ENCODE measurements at places on chromosomes 7 and 10. TPM values are rescaled to one million over a fixed set of nuclear protein-coding genes. Genes with fewer than 3 reads are reported as not detected.

Gene TMEM26
- not detected for total RNA-seq

Gene GSTK1
- 106 TPM for total RNA-seq

Gene POU6F2
- not detected for total RNA-seq

Gene MKX
- total RNA-seq = 185 TPM

DNA sequence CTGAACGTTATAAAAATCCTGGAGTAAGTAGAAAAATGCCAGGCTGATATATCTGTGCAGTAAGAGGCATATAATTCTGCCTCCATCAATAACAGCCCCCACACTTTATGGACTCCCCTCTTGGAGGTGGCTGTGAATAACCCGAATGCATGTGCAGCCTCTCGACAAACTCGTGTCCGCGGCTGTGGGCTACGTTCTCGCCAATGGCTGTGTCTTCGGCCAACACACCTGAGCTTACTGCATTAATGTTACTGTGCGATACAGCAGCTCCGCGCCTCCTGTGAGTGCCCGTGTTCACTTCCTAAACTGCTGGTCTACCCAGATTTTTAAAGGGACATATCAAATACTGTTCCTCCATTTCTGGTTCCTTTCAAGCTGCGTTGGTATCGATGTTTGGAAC lies 209.4 kb downstream of the ADARB2 start:
- no peak for DNase-seq

GRCh38 chr7:27171325-27171636 lies 2.8 kb downstream of the HOXA10 start:
- DNase-seq = no peak

DNA sequence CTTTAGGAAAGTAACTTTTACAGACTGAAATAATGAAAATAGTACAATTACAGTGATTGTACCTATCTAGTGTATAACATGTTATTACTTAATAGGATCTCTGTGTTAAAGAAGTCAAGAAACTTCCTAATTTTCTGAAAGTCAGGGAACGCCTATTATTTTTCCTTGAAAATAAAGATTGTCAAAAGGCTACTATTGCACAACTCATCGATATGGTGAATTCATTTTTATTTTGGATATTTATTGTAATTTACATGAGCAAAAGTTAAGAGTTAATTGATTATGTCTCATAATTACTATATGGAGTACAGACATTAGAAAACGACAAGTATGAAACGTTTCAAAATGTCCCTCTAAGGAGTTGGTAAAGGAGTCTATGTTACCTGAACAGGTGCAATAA lies 12.8 kb downstream of the MINDY3 start:
- DNase-seq = no peak

- no peak for DNase-seq
Measured at GRCh38 chr7:44323381-44324203, 1.8 kb downstream of the CAMK2B start.

DNA sequence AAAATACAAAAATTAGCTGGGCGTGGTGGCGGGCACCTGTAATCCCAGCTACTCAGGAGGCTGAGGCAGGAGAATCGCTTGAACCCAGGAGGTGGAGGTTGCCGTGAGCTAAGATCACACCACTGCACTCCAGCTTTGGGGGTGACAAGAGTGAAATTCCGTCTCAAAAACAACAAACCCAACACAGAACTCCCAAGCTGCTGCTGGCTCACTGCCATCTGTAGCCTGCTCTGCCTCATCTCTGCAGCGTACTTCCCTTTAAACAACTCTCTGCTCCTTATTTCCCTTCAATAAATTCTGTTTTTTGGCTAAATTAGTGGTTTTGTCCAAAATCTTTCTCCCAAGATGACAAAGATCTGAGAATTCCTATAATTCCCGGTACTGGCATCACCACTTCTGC lies 189.2 kb upstream of the GALNT17 start:
- no peak for DNase-seq

- DNase-seq = no peak
Measured at GRCh38 chr10:130708465-130709070, 572.4 kb downstream of the GLRX3 start.

DNA sequence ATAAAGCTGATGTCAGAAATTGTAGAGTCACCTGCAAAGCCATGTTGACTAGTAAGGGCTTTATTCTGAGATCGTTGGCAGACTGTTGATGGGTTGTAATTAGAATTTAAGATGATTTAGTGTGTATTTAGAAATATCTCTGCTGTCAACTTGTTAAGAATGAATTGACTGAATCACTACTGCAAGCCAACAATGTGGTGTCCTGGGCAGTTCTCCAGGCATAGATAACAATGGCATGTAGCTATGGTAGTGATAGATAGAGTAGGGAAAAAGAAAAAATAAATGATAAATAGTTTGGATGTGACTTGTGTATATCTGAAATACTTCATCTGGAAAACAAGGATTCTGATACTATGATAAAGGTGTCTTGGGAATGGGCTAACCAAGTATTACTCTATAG lies 640.2 kb downstream of the ARL4A start:
- DNase-seq = peak; percentile 91

DNA sequence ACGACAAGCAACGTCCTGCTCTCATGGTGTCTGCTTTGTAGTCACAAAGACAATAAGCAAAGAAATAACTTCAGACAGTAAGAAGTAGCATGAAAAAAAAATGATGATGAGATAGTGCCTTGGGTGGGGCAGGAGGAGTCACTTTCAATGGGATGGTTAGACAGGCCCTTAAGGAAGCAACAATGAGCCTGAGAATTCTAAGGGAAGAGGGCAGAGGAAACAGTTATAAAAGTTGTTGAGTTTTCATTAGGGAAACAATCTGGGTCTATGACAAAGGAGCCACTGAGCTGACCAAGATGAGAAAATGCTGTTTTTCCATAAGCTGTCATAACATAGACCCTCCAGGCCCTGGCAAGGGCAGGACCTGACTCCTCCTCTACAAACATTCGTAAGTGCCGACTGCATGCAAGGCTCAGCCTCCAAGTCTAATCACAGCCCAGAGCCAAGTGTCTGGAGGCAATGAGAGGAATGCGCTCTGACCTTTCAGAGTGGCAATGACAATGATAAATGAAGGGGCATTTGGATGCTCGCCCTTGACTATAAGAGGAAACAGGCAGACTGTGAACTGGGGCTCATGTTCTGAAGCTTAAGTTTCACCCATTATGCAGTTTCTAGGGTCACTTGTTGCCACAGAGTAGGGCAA lies 43.7 kb downstream of the PPP1R3C start:
- peak; percentile 85 for DNase-seq

DNA sequence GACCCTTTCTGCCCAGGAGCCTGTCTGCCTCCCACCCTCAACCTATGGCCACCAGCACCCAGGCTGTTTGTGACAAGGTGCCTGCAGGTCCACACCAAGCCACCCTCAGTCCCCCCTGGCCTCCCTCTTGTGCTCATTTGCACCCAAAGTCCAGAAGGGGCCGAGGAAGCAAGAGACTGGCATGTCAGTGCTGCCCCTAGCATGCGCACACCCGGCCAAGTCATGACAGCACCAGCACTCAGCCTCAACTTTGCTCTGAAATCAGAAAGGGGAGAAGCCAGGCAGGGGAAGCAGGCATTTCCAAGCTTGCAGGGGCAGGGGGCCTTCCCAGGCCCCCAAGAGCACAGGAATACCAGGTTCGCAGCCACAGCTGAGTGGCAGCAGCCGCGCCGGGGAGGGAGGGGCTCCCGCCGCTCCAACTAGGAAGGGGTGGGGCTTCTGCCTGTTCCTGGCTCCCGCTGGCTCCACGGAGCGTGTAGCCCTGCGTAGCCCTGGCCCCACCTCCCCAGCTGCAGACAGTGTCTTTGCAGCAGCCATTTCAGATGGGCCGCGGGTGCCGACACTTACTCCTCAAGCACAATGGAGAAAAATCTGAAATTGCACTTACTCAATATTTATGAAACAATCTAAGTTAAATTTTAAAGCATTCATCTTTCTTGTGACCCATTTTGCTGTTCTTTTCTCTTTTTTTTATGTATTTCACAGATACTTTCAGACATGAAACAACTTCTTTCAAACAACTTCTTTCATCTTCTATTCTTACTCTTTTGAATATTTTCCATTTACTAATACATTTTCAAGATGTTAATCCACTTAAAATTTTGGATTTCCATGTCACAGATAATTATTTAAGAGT lies 54.9 kb upstream of the ABCB5 start:
- DNase-seq = no peak

DNA sequence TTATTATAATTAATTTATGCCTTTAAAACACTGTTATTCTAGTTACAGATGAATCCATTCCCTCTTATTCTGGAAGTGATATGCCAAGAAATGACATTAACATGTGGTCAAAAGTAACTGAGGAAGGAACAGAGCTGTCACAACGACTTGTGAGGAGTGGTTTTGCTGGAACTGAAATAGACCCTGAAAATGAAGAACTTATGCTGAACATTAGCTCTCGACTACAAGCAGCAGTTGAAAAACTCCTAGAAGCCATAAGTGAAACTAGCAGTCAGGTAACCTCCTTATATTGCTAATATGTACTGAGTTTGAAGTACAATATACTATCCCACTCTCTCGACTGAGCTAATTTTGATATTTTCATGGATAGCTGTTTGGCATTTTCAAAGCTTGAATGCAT lies 81.6 kb downstream of the CYP51A1 start:
- no peak for DNase-seq

GRCh38 chr10:119541459-119542356 lies 811 bp downstream of the RGS10 start:
- DNase-seq = no peak

DNA sequence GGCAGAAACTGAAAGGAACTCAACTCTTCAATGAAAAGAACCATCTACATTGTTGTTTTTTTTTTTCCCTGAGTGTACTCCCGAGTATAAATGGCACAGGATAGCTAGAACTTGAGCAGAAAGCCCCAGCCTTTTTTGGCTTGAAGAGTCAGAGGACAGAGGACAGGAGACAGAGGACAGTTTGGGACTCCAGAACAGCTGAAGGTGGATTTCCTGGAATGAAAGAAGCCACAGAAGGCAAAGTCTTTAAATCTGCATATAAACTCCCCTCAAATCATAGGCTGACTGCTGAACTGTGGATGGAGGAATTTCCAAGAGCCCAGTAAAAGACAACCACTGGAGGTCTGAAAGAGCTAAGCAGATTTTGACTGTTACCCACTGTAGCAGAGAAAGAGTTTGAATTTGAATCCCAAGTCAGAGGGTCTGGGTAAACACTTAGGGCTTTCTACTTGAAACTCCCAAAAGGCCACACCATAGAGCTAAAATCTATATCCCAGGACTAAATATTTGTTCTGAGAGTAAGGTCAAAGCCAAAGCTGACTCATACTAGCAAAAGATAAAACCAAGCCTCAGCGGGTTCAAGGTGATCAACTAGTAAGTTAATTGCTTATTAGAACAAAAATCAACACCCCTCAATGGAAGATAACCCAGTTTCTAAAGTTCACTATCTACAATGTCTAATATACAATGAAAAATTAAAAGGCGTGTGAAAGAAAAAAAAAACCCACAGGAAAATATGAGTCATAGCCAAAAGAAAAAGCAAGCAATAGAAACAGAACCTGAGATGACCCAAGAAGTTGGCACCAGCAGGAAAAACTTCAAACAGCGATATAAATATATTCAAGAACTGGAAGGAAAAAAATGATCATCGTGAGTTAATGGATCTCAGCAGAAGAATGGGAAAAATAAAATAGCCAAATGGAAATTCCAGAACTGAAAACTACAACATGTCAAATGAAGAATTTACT lies 1.8 kb upstream of the OPN1SW start:
- peak; percentile 15 for DNase-seq

- DNase-seq = peak; percentile 2
Measured at GRCh38 chr10:59465088-59465487, 102.7 kb upstream of the FAM13C start.

DNA sequence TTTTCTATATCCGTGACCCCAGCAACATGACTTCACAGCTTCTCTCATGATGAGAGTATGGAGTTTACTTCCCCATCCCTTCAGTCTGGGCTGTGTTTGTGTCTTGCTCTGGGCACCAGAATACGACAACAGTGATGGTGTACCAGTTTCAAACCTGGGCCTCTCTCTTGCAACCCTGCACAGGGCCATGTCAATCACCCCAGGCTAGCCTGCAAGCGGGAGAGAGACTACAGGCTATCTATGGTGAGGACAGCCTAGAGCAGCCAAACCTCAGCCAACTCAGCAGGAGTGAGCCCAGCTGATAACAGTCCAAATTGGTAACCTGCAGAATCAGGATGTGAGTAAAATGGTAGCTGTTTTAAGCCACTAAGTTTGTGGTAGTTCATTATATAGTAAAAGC lies 235.8 kb downstream of the CHCHD3 start:
- DNase-seq = no peak

GRCh38 chr7:106783286-106783685 lies 81.8 kb upstream of the PIK3CG start:
- DNase-seq = no peak

DNA sequence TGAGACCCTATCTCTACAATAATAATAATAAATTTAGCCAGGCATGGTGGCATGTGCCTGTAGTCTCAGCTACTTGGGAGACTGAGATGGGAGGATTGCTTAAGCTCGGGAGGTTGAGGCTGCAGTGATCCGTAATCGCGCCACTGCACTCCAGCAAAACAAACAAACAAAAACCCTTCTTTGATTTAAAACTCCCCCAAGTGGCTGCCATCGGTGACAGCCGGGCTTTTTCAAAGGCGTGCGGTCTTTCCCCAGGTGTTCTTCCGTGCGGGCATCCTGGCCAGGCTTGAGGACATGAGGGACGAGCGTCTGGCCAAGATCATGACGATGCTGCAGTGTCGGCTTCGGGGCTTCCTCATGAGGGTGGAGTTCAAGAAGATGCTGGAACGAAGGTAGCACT lies 1.9 kb upstream of the MYH16 start:
- DNase-seq = no peak

GRCh38 chr7:22549051-22549450 lies 49.1 kb upstream of the STEAP1B start:
- DNase-seq = no peak

DNA sequence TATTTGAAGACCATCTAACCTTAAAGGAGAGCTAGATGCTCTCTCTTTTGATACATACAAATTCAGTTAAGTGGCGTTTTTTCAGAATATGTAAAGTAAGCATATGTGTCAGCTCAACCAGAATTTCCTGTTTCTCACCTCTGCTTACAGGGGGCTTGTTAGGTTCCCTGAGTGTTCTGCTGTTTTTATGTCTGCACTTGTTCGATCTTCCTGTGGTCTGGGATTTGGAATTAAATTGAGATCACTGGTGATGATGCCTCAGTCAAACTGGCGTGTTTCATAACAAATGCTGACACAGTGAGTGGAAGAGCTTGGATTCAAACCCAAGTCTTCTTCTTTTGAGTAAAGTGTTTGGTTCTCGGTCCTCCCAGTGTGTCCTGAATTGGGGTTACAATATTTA lies 348.3 kb upstream of the AKR1E2 start:
- no peak for DNase-seq

DNA sequence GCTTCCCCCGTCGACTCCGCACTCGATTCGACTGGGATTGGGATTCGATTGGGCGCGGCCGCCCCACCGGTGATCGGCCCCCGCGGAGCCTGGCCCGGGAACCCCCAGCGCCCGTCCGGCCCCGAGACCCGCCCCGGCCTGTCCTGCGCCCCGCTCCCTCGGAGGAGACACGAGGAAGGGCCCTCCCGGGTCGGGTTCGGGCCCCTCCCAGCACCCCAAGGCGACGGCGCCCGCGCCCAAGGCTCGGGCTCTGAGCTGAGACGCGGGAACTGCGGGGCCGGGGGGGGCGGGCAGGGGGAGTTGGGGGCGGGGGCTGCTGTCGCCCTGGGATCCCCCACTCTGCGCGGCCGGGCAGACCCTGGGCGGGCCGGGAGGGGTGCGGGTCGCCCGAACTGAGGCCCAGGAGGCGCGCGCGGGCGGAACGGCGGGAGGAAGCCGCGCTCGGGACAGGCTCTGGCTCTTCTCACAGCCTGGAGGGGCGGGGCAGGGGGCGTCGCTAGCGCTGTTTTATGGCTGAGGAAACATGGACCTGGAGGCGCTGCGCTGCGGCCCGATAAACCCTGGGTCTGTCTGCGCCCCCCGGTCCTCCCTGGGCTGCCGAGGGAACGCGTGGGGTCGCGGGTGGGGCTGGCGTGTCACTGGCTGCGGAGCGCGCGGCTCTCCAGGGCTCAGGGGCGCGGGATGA lies 1.7 kb upstream of the NKX6-2 start:
- no peak for DNase-seq

Data from A172 (cell line).